ENCODE measurements at places on chromosomes 13 and 19.

GRCh38 chr19:44738603-44739558 lies 9.6 kb upstream of the BCL3 start:
- DNase-seq, result no peak

DNA sequence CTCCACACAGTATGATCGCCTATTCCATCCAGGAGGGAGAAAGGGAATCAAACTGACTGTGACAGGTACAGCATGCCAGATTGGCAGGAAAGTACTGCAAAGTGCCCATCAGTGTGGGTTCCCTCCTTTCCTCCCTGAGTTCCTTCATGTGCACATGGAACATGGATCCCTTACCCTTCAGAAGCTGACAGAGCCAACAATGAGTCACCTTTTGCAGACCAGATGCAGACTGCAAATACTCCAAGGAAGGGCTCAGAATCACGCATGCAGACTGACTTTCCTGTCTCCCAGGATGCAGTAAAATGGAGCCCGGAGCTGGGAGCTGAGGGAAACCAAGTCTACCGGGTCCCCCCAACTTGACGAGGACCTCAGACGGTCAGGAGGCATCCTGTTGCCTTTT lies 41.8 kb downstream of the SACS start:
- DNase-seq, result no peak

- no peak for DNase-seq
Observed at GRCh38 chr19:48881741-48882657, 9.8 kb downstream of the PPP1R15A start.

GRCh38 chr19:35620001-35620400 lies 7.5 kb downstream of the HAUS5 start:
- DNase-seq, result no peak

DNA sequence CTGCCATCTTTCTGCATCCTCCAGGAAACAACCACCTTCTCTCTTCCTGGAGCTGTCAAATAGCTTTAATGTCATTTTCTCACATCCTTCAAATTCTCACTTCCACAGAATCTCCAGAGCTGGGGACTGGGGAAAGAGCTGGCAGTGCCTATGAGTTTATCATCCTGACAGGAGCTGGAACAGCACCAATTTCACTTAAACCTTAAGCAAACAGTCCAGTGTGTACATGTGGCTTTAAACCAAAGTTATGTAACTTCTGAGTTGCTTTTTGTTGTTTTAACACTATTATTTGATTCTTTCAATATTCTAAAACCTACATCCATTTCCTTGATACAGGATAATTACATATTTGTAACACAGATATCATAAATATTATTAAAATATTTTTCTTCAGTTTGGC lies 331.5 kb upstream of the ARGLU1 start:
- DNase-seq, result no peak

- peak; percentile 50 for DNase-seq
Observed at GRCh38 chr13:38264363-38265131, 85.1 kb upstream of the UFM1 start.

- no peak for DNase-seq
Observed at GRCh38 chr19:39415111-39416046, 2.9 kb downstream of the PLEKHG2 start.

GRCh38 chr19:15629003-15629880 lies 11.5 kb upstream of the CYP4F3 start:
- peak; percentile 59 for DNase-seq

DNA sequence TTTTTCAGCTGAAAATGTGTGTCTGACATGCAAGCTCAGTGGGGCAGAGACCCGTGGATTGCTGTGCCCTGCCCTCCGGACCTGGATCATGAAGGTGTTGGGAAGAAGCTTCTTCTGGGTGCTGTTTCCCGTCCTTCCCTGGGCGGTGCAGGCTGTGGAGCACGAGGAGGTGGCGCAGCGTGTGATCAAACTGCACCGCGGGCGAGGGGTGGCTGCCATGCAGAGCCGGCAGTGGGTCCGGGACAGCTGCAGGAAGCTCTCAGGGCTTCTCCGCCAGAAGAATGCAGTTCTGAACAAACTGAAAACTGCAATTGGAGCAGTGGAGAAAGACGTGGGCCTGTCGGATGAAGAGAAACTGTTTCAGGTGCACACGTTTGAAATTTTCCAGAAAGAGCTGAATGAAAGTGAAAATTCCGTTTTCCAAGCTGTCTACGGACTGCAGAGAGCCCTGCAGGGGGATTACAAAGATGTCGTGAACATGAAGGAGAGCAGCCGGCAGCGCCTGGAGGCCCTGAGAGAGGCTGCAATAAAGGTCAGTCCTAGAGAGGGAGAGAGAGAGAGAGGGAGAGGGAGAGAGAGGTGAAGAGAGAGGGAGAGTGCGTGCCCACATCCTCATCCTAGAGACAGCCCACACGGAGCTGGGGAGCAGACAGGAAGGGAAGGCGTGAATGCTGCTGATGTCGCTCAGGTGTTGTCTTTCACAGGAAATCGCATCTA lies 5.1 kb upstream of the DCUN1D2 start:
- DNase-seq, result no peak

GRCh38 chr13:28089065-28089464 lies 11.3 kb downstream of the FLT3 start:
- DNase-seq, result no peak

DNA sequence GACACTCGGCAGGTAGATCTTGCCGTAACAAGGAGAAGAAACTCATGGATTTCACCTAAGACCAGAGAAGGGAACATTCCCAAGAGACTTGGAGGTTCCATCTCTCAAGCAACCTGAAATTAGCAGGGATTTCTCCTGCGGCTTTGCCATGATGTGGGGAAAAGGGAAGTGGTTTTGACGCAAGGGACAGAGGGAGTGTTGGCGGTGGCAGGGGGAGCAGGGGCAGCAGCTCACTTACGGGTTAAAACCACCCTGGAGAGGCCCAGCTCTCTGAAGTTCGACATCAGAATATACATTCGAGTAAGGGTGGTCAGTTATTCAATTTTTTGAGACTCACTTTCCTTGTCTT lies 76.1 kb upstream of the POMP start:
- DNase-seq, result no peak

- no peak for DNase-seq
Observed at GRCh38 chr13:46817838-46818476, 21.0 kb upstream of the ESD start.

DNA sequence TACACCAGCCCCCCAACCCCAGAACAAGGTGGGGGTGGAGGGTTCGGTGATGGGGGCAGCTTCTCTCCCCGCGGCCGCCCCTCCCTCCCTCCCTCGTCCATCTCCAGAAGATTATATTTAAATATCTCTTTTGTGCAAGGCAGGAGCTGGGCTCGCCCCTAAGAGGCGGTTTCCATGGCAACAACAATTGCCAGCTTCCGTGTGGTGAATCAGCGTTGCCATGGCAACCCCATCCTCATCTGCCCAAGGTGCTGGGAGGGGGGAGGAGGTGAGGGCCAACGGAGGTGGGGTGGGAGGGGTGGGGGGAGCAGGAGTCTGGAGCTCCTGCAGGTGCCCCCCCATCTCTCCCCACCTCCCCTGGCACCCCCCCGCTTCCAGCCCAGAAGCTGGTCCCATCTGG lies 46.4 kb downstream of the CELF5 start:
- peak; percentile 43 for DNase-seq

DNA sequence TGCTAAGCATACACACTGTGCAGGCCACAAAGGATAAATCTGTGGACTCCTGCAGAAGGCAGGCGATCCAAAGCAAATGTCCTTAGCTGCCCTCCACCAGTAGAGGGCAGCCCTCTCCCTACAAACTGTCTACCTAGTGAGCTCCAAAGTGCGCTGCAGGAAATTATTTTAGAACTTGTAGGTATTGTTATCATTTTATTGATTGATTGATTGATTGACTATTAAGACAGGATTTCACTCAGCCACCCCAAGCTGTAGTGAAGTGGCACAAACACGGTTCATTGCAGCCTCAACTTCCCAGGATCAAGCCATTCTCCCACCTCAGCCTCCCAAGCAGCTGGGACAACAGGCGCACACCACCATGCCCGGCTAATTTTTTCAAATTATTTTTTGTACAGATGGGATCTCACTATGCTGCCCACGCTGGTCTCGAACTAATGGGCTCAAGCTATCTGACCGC lies 37.3 kb downstream of the RNF6 start:
- peak; percentile 80 for DNase-seq

- DNase-seq, result no peak
Observed at GRCh38 chr19:57633832-57634131, 814 bp downstream of the ZNF211 start.

- DNase-seq, result no peak
Observed at GRCh38 chr19:7415163-7415856, 66.6 kb downstream of the ARHGEF18 start.

DNA sequence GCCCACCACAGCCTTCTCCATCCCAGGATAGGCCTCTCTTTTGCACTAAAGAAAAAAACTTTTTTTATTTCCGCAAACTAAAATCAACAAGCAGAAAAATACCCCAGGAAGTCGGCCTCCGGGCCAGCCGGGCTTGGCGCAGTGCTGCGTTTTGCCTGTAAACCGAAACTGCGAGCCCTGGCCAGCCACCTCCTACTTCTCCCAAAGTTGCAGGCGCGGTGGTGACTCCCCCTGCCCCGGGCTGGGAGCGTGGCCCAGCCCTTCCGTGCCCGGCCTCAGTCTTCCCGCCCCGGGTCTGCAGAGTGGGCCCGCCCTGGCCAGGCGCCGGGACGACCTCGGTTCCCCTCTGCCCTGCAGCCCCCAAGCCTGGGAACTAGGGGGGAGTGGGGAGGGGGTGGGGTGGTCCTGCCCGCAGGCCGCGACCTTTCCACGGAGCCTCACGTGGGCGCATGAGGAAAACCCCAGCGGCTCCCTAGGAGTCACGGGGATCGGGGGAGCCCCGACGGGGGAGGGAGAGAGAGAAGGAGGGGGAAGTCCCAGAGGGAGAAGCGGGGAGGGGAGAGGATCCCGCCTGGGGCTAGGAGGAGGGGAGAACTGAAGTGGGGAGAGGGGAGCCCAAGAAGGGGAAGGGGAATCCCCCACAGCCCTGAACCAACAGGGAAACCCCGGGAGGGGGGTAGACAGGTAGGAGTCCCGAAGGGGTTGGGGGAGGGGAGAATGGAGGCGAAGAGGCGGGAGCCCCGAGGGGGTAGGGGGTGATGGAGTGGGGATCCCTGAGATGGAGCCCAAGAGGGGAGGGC lies 3.0 kb downstream of the GADD45B start:
- no peak for DNase-seq

DNA sequence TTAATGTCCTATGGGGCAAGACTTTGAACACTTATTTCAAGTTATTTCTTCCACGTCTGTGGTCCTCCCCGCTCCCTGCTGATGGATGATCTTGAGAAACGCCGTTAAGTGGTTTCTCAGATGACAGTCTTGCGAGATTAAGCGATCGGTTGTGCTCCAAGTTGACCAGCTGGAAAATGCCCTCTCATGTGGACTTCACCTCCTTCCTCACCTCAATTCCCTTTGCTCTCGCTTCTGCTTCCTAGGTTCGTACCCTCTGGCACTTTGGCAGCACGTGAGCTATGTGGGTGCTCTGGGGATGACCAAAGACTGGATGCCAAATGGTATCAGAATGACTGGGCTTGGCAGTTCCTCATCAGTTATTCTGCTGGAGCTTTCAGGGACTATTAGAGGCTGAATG lies 480.0 kb downstream of the ZNF536 start:
- no peak for DNase-seq

DNA sequence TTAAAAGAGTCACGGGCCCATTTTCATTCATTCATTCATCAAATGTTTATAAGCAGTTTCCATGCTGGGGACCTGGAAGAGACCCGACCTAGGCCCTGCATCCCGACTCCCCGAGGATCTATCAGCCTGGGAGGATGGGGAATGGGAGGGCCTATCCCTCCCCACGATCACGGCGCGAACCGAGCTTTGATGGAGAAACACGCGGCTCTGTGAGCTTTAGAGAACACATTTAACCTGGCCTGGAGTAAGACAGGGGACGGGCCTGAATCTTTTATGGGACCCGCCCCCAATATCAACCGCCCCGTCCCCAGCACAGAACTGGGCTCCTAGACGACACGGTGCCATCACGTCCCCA lies 875 bp upstream of the EVI5L start:
- DNase-seq, result no peak

DNA sequence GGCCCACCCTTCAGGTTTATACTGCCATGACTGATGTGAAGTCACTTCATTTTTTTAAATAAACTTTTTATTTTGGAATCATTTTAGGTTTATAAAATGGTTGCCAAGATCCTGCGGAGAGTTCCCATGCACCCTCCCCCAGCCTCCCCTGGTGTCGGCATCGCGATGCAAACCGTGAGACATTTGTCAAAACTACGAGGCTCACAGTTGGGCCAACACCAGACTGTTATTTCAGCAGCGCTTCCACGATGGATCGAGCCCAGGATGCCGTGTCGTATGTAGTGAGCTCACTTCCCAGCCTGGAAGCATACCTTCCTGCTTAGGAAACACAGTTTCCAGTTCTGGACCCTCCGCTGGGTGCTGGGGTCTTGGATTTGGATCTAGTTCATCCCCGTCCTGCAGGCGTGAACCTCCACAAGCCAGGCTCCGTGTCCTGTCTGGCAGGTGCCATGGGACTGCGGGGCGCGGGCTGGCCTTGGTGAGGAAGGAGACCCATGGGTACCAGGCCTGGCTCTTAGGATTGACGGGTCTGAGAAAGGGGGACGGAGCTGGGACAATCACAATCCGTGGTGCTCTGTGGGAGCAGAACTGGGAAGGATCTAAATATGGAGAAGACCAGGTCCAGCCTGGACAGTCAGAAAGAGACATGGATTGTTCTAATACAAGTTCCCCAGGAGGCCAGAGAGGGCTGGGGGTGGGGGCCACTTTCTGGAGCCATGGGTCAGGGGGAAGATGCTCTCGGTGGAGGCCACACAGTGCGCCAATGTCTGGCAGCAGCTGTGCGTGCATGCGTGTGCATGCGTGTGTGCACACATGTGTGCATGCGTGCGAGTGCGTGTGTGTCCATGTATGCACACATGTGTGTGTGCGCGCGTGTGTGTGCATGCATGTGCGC lies 2.4 kb upstream of the SBK2 start:
- no peak for DNase-seq

GRCh38 chr19:33508009-33508408 lies 13.6 kb downstream of the PEPD start:
- no peak for DNase-seq

DNA sequence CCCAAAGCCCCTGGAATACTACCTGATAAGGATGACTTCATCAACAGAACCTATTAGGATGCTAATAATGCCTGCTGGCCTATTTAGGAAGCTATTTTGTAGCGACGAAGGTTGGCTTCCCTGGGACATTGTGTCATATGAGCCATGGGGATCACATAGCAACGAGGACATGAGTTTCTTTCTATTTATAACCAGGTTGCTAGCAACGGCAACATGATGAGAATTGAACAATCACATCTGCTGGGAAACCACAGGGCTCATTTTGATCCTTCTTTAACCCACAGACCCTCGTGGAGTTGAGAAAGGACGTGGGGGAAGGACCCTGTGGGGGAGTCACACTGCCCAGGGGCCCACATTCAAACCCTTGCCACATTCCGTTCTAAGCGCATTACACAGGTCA lies 172.2 kb downstream of the COL4A1 start:
- no peak for DNase-seq

- DNase-seq, result peak; percentile 3
Observed at GRCh38 chr13:20258208-20258962, 26.3 kb upstream of the GJB6 start.

GRCh38 chr13:33367926-33368325 lies 82.4 kb upstream of the STARD13 start:
- peak; percentile 39 for DNase-seq

- DNase-seq, result no peak
Observed at GRCh38 chr19:43774103-43774939, 6.5 kb downstream of the KCNN4 start.

GRCh38 chr19:29671393-29672160 lies 6.3 kb downstream of the PLEKHF1 start:
- DNase-seq, result peak; percentile 1

- no peak for DNase-seq
Observed at GRCh38 chr13:82947683-82948082, 934.6 kb downstream of the SLITRK1 start.
